ENCODE measurements at places on chromosomes 7 and 10. TPM values are rescaled to one million over a fixed set of nuclear protein-coding genes. Genes with fewer than 3 reads are reported as not detected.

GRCh38 chr10:32384171-32384570, 37.2 kb upstream of the EPC1 start:
- DNase-seq, result no peak

GRCh38 chr10:60846173-60846572, 67.9 kb downstream of the CDK1 start:
- peak; percentile 67 for DNase-seq

DNA sequence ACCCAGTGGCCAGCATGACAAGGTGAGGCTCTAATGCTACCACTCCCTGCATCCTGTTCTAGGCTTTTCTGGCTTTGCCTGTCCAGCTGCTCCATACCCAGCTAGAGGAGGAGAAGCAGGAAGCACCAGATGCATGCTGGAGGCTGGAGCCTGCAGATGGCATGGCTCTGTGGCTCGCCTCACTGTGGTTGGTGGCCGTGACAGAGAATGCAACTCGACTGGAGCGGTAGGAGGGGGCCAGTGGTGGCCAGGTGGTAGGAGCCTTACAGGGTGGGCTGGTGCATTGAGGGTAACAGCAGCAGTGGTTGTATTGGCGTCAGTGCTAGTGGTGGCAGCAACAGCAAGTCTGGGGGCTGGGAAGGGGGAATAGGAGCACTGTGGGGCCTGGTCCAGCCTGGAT, 128.6 kb downstream of the ZNF248 start:
- no peak for DNase-seq

ANKRD30A gene
- total RNA-seq, result not detected

RAMP3 gene
- not detected for total RNA-seq

Data from SJCRH30 (cell line).